ENCODE measurements at places on chromosomes 6 and 20. TPM values are rescaled to one million over a fixed set of nuclear protein-coding genes. Genes with fewer than 3 reads are reported as not detected.

C2 gene
- 327 TPM for total RNA-seq

- DNase-seq, result no peak
Observed at GRCh38 chr6:167113935-167114910, 8.7 kb upstream of the CCR6 start.

APOBEC2 gene
- total RNA-seq, result not detected

GRCh38 chr20:19812056-19812455 lies 54.0 kb downstream of the RIN2 start:
- no peak for DNase-seq

KCNS1 gene
- not detected for total RNA-seq

DNA sequence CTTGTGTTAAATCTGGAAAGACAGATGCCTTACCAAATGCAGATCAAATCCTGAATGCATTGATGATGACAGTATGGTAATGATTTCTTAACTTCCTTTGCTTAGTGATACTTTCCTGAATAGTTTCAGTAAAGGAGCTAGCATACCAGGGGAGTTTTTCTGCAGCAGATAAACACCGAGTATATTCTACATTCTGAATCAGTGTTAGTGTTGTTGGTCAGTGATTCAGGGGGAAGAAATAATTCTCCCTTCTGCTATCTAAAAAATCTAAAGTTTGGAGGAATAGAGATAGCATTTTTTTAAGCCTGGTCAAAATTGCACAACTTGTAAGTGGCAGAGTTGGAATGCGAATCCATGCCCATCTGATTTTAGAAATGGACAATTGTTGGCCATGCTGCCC lies 512.2 kb upstream of the MARCKS start:
- DNase-seq, result no peak

DNA sequence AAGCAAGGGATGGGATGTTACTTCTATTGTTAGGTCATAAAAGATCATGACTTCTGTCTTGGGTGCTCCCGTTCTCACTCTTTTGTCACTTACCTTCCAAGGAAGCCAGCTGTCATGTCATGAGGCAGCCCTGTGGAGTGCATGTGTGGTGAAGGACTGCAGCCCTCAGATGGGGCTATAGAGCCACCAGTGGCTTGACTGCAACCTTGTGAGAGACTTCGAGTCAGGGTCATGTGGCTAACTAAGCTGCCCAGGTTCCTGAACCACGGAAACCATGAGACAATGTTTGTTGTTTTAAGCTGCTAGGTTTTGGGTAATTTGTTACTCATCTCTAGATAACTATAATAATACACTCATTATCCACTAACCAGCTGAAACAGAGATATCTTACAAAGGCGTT lies 477.1 kb downstream of the BTBD3 start:
- no peak for DNase-seq

- DNase-seq, result peak; percentile 79
Observed at GRCh38 chr6:110180228-110181008, at the start of gene CDC40. CDC40 (plus strand) TSS chr6:110180427; CDS start chr6:110180445, 18 bp downstream.

DNA sequence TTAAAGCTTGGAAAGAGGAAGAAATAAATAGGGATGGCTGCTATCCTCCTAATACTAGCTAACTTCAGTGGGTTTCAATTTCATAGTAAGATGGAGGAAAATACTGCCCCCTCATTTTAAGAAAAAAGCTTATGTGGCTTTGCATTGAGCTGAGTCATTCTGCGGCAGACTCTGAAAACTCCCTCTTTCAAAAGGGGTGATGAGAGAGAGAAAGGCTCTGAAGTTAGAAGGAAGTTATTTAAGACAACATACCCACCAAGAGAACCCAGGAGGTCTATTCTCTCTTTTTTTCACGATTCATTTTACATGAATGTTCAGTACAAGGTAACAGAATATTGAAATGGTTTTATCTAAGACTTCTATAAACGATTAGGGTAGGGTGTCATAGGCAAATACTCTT lies 4.5 kb downstream of the PRDM13 start:
- DNase-seq, result no peak

- no peak for DNase-seq
Observed at GRCh38 chr6:134519465-134519864, 201.6 kb upstream of the SGK1 start.

DNA sequence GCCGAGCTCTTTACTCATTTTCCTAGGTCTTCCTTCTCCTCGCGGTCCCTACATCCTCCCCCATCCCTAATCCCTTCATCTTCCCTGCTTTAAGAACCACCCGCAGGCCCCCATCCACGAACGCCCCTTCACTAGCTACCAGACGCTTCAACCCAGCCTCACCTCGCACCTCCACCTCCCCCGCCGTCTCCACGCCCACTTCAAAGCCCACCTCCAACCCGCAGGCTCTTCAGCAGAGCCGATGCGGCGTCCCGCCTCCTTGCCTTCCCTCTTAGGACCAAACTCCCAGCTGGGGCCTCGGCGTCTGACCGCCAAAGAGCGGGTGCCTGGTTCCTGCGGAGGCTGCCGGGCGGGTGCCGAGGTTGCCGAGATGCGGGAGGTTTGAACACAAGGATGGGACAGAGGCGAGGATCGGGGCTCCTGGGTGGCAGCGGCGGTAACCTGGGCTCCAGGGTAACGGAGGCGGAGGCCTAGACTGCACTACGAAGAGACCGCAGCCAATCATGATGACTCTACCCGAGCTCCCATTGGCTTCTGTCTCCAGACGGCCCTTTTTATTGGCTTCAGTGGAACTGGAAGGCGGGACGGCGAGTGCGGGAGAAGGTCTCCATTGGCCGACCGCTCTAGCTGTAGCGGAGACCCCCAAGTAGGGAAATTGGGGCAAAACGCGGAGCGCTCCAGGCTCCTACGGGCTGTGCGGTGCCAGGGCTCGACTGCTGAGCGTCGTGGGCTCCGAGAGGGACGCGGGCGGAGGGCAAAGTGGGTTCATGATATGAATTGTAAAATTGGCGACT lies at the start of gene LCA5:
TSS of gene LCA5 (minus strand) at position 477 of the 794 bp plus-strand sequence. CDS start 18,536 bp downstream, outside the sequence.
- peak; percentile 91 for DNase-seq

DNA sequence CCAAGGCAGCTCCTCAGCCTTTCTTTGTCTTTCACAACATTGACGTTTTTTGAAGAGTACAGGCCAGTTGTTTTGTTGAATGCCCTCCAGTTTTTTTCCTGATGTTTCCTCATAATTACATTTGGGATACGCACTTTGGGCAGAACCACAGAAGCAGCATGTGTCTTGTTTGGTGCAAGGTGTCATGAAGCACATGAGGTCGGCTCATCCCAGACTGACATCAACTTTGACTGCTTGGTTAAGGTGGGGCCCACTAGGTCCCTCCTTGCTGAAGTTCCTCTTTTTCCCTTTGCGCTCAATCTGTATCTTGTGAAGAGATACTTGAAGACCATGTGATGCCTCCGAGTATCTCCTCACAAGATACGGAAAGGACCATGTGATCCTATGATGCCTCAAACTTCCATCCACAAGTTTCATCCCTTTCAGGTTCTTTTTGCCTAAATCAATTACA lies 10.5 kb downstream of the SNAI1 start:
- no peak for DNase-seq

DNA sequence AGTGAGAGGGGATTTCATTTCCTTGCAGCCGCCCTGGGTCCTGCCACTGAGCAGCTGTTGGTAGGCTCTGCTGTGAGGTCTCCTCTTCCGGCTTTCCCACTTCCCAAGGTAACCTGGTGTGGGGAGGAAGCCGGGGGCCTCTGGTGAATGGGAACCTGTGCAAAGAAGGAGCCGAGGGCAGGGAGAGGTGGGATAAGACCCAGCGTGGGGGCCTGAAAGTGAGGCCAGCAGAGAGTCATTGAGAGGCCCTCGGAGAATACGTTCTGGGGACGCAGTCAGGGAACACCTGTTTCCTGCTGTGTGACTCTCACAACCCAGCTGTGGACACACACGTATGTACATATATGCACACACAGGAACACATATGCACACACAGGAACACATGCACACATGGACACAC lies 100.7 kb downstream of the CDH26 start:
- no peak for DNase-seq

GRCh38 chr6:135179920-135180541 lies 1.1 kb upstream of the MYB start:
- no peak for DNase-seq

SLC22A7 gene
- total RNA-seq, result 158 TPM

- no peak for DNase-seq
Observed at GRCh38 chr20:15848995-15849610, 724.1 kb downstream of the KIF16B start.

NECAB3 gene
- total RNA-seq, result 17.7 TPM

SLC22A23 gene
- total RNA-seq, result 23.3 TPM

CFAP61 gene
- not detected for total RNA-seq

DNA sequence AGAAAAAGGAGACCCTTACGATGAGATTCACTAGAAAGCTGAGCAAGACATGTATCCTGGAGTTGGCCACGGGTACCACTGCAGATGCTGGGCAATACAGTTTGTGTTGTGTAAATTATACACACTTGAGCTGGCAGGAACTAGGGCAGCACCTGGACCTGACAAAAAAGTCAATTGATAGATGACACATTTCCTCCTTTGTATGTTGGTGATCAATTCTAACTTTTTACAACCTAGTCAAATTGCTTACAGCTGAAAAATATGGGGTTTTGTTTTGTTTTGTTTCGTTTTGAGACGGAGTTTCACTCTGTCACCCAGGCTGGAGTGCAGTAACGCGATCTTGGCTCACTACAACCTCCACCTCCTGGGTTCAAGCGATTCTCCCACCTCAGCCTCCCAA lies 108.9 kb downstream of the UST start:
- no peak for DNase-seq

DNA sequence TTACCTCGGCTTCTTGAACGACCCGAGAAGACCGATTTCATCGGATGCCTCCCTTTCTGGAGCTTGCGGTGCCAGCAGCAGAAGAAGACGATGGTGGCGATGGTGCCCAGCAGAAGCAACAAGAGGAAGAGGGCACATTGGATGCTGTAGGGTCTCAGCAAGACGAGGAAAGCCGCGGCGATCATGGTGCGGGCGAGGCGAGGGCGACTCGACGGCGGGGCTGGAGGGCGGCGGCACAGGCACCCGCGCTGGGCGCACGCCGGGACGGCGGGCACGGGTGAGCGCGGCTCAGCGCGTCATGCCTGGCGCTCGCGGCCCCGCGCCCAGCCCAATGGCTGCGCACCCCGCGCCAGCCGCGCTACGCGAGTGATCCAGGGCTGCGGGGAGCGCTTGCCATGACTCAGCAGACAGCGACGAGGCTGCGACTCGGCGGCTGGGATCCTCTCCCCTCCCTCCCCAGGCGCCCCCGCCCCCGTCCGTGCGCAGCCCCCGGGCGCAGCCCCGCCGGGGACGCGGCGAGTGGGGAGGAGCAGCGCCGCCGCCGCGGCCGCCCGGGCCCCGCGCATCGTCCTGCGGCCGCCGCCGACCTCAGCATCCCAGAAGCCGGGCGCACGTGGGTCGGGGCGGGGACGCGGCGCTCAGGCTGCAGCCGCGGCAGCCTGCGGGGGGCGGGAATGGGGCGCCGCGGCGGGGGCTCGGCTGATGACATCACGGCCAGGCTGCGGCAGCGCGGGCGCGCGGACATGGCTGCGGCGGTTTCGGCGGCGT lies at the start of gene BEND6:
TSS of gene BEND6 (plus strand) at position 705 of the 768 bp plus-strand sequence. CDS start 26,704 bp downstream, outside the sequence.
- DNase-seq, result no peak

ZC2HC1B gene
- not detected for total RNA-seq

PRICKLE4 gene
- total RNA-seq, result 1.8 TPM

DNA sequence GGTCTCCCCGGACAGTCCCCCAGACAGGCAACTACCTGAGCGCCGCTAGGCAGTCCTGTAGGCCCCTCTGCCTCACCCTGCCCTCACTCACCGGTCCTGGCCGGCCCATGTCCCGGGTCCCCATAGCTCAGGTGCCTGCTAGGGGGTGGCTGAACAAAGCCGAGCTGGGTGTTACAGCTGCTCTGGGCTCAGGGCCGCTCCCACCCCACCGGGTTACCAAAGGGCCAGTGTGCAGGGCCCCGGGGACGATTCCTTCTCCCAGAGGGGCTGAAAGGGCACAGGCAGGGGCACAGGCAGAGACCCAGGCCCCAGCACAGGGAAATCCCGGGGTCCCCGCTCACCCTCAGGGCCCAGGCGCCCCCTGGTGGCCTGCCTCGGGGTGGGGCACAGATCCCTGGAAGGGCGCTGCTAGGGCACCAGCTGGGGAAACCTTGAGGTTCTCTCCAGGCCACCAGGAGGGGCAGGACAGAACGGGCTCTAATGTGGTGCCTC lies 118.4 kb downstream of the GRM4 start:
- DNase-seq, result peak; percentile 67

MLN gene
- total RNA-seq, result not detected

DNA sequence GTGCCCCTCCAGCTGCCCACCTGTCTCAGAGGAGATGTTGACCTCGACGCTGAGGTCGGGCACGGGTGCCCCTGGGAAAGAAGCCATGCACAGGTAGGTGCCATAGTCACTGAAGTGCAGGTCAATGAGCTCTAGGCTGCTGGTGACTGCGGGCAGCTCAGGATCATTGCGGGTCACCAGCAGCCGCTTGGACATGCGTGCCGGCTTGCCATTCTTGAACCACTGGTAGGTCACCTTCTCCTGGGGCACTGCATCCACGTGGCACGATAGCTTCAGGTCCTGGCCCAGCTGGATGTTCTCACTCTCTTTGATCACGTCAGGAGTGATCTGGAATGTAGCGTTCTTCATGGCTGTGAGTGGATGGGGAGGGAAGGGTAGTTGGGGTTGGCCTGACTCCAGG lies 45.7 kb downstream of the MDGA1 start:
- no peak for DNase-seq

TRIM10 gene
- 2.4 TPM for total RNA-seq

- DNase-seq, result no peak
Observed at GRCh38 chr6:76940191-76940590, 523.1 kb downstream of the HTR1B start.

- DNase-seq, result no peak
Observed at GRCh38 chr20:60372822-60373221, 414.6 kb downstream of the CDH26 start.

DNA sequence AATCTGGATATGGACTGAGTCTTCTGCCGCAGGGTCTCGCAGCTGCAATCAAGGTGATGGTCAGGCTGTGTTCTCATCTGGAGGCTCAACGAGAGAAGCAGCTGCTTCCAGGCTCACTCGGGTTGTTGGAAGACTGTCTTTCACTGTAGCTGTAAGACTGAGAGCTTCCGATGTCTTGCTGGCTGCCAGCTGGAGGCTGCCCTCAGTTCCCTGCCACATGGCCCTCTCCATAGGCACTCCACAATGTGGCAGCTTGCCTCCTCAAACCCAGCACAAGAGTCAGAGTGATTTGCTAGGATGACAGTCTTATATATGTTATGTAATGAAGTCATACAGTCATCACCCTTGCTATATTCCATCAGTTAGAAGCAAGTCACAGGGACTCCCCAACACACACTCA lies 290.5 kb upstream of the CDYL start:
- no peak for DNase-seq
